ENCODE measurements at places on chromosomes 4 and X. TPM values are rescaled to one million over a fixed set of nuclear protein-coding genes. Genes with fewer than 3 reads are reported as not detected.

- H3K36me3 ChIP-seq = no peaks in the 10 kb centered on the region
- H3K27ac ChIP-seq = no peak overlapping the region
- no peaks in the 10 kb centered on the region for H3K4me1 ChIP-seq
These were observed 82.7 kb upstream of the TEX13C start for GRCh38 chrX:125236955-125237354.

- no peaks in the 10 kb centered on the region for H3K36me3 ChIP-seq
- no peaks in the 10 kb centered on the region for H3K4me1 ChIP-seq
- no peak overlapping the region for H3K4me3 ChIP-seq
- no peaks in the 10 kb centered on the region for H3K27me3 ChIP-seq
- H3K27ac ChIP-seq = no peak overlapping the region
- no peak for DNase-seq
These were observed 21.8 kb downstream of the SHOX start for GRCh38 chrX:652341-652741.

DNA sequence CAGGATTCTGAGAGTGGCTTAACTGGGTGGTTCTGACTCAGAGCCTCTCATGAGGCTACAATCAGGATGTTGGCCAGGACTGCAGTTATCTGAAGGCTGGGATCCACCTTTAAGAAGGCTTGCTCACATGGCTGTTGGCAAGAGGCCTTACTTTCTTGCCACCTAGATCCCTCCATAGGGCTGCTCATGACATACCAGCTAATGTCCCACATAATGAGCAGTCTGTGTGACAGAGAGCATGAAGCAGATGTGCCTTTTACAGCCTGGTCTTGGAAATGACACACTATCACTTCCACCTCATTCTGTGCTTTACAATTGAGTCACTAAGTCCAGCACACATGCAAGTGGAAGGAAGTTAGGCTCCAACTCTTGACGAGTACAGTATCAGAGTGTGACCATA is 4.3 kb upstream of the RBM3 start:
- no peak overlapping the region for H3K4me3 ChIP-seq
- H3K4me1 ChIP-seq = peaks cover 16% of the 10 kb centered on the region
- DNase-seq = peak; percentile 67

GRCh38 chr4:134645778-134646177 is 444.2 kb upstream of the PABPC4L start:
- H3K27me3 ChIP-seq = no peaks in the 10 kb centered on the region
- H3K27ac ChIP-seq = no peak overlapping the region
- H3K36me3 ChIP-seq = no peaks in the 10 kb centered on the region
- DNase-seq = no peak
- H3K4me3 ChIP-seq = no peak overlapping the region
- no peaks in the 10 kb centered on the region for H3K4me1 ChIP-seq

- peaks cover 20% of the 10 kb centered on the region for H3K27me3 ChIP-seq
- no peak overlapping the region for H3K4me3 ChIP-seq
- no peaks in the 10 kb centered on the region for H3K36me3 ChIP-seq
These were observed 171.1 kb downstream of the PALLD start for GRCh38 chr4:168667921-168668320.

DNA sequence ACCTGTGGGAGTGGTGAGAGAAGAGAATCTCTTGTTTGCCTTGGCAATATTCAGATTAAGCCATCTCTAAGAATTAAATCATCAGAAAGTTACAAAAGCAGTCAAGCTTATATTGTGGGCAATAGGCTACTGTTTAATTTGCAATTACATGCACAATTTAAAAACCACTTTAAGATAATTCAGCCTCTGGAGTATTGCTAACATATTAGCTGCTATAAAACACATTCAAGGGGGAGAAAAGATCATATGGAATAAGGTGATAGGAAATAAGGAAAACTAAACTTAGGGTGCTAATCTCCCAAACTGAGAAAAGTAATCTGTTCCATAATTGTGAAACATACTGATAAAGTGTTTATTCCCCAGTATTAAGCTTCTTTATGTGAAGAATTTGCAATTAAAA is 103.9 kb downstream of the ARAP2 start:
- peaks cover 2% of the 10 kb centered on the region for H3K4me1 ChIP-seq
- no peak overlapping the region for H3K4me3 ChIP-seq
- H3K27me3 ChIP-seq = no peaks in the 10 kb centered on the region
- DNase-seq = no peak
- H3K27ac ChIP-seq = no peak overlapping the region

DNA sequence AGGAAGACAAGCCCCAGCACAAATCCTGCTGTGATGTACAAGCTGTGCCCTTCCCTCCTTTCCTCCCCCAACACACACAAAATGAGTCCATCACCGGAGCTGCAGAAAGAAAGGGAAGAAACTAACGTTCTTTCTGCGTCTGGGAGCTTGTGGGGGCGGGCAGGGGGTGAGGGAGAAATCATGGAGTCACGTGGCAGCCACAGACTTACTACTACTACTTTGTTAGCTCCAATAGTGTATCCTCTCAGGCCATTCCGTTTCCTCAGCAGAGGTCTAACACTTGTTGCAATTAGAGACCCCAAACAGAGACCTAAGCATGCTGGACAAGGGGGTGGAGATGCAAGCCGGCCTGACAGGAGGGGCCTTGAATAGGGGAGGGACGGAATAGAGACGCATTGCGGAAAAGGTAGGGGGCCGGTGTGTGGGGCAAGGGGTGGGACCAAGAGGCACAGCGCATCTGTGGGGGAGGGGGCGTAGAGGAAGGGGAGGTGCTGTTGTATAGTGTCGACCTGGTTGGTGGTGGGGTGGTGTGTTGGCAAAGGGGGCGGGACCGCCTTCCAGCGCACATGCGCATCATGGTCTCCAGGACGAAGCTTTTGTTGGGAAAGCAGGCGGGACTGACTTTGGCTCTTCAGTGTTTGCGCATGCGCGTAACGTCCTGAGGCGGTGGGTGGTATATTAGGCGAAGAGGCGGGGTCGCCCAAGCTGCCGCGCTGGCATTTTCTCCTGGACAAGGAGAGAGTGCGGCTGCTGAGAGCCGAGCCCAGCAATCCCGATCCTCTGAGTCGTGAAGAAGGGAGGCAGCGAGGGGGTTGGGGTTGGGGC is at the start of gene MAGED1:
Gene MAGED1 (plus strand): TSS at position 703 of the 825 bp plus-strand sequence. CDS start 682 bp downstream, outside the sequence.
- H3K36me3 ChIP-seq = peaks cover 15% of the 10 kb centered on the region
- H3K27me3 ChIP-seq = no peaks in the 10 kb centered on the region
- peaks cover 10% of the 10 kb centered on the region for H3K4me1 ChIP-seq

- H3K27ac ChIP-seq = no peak overlapping the region
- H3K36me3 ChIP-seq = no peaks in the 10 kb centered on the region
- peaks cover 42% of the 10 kb centered on the region for H3K27me3 ChIP-seq
- no peak overlapping the region for H3K4me3 ChIP-seq
These were observed 108.0 kb downstream of the MAML3 start for GRCh38 chr4:140046016-140046415.

The AFM gene
- not detected for total RNA-seq

The USP17L22 gene
- not detected for total RNA-seq

The KDR gene
- not detected for total RNA-seq

DNA sequence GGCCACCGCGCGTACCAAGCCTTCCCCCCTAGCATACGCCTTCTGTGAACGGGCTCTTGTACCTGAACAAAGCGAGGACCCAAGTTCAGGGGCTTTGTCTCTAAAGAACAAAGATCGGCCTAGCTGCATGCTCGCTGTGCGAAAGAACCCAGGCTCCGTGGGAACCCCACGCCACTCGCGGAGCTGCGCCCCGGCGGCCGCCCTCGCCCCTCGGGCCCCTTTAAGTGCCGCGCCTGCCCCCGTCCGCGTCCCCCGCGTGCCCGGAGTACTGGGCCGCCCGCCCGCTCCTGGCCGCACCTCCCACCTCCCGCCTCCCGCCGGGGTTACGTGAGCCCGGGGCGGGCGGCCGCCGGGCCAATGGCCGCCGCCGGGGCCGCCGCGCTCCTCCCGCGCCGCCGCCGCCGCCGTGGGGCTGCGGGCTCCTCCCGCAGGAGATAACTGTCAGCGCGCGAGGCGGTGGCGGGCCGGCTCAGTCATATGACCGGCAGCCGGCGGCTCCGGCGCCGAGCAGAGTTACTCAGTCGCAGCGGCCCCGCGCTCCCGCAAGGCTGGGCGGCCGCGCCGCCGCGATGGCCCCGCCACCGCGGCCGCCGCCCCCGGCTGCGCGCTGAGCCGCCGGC is at the start of gene FNIP2:
Gene FNIP2 (plus strand): TSS at position 472 of the 620 bp plus-strand sequence. CDS start 187 bp downstream, outside the sequence.
- H3K27me3 ChIP-seq = peaks cover 7% of the 10 kb centered on the region
- peak within 1 kb of the TSS; percentile 93 for H3K4me3 ChIP-seq
- DNase-seq = peak; percentile 73
- H3K36me3 ChIP-seq = peaks cover 6% of the 10 kb centered on the region

The UGT2B11 gene
- not detected for total RNA-seq

The LRIT3 gene
- total RNA-seq = not detected

GRCh38 chr4:81523672-81524327 is 52.1 kb upstream of the RASGEF1B start:
- H3K36me3 ChIP-seq = peaks cover 1% of the 10 kb centered on the region
- no peaks in the 10 kb centered on the region for H3K27me3 ChIP-seq
- H3K4me1 ChIP-seq = no peaks in the 10 kb centered on the region

The LAP3 gene
- 249 TPM for total RNA-seq

Data from activated CD8-positive, alpha-beta memory T cell treated with anti-CD3 and anti-CD28 coated beads, Interleukin-2, amount 10 ng/mL, durations not matched to agents 7 days and 5 days (primary cell).